ENCODE measurements at places on chromosomes 2 and 18.

DNA sequence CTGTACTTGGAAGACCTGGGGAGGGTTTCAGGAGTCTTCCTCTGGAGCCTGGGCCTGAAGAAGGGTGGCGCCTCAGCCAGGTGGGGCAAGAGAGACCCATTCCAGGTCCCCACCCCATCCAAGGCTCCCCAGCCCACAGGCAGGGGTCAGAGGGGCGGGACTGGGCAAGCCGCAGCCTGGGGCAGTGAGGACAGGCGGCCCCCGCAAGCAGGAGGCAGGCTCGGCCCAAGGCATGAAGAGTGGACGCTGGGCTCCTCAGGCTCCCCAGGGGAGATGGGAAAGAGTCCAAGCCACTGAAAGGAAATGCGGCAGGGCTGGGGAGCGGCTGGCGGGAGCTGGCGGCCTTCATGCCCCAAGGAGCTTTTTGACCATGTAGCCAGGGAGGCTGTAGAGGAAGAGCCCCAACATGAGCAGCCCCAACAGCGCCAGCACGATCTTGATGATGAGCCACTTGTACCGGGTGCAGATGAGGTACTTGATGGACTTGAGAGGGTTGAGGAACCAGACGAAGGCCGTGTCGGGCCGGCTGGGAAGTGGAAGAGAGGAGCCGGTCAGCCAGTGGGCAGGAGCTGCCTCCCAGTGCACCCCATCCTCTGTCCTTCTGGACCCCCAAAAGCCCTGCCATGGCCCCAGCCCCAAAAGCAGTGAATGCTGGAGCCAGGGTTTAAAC lies 20.1 kb downstream of the OTOF start:
- no peak for DNase-seq

GRCh38 chr2:237943395-237944094 lies 23.3 kb upstream of the UBE2F start:
- no peak for DNase-seq

DNA sequence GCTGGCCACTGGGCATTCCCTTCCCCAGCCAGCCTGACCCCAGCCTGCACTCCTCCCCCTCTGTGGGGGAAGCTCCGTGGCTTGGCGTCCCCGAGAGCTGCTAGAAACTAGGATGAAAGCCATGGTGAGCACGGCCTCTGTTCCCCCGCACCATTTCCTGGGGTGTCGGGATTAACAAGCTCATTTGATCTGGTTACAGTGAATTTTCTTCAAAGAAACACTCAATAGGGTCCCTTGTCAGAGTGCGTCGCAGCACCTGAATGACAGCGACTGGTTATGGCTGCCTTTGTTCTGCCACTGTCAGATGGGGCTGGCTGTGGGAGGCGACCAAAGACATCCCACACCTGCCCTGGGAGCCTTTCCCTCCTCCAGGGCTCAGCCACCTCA lies 7.7 kb upstream of the ALPI start:
- no peak for DNase-seq

GRCh38 chr2:199460101-199460671 lies 2.4 kb upstream of the SATB2 start:
- no peak for DNase-seq

DNA sequence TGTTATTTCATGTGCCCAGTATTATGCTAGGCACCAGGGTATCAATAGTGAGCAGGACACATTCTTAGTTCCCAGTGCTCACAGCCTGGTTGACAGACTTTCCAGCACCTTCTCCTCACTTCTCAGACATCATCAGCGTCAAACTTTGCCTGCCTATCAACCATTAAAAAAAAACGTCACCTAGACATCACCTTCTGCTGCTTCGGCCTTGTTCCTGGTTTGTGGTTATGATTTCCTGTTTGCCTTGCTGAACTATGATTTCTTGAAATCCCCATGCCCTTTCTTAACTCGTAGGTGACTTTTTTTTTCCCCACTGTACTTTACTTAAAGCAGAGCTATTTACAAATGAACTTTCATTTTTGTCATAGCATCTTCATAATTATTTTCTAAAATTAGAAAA lies 60.4 kb upstream of the NABP1 start:
- DNase-seq = no peak

DNA sequence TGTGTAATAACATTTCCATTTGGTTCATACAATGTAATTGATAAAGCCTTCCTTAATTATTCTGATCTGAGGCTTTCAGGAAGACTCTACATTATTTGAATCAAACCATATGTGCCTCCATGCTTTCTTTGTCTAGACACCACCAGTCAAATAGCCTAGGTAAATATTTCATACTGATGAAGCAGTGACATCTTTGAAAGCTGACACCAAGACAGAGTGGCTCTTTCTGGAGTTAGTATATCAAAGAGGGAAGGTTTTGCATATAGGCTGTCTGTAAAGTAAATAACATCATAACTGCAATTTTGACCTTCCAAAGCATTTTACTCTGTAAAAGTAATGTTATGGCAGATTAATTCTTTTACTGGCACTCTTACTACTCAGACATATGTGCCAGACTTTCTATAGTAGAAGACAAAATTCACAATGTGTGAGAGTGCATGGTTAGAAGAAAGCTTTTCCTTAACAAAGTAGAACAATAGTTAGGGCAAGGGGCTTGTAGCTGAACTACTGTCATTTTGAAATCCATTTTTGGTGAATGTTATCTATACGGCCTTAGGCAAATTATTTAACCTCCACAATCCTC lies 177.3 kb downstream of the ERBB4 start:
- DNase-seq = no peak

DNA sequence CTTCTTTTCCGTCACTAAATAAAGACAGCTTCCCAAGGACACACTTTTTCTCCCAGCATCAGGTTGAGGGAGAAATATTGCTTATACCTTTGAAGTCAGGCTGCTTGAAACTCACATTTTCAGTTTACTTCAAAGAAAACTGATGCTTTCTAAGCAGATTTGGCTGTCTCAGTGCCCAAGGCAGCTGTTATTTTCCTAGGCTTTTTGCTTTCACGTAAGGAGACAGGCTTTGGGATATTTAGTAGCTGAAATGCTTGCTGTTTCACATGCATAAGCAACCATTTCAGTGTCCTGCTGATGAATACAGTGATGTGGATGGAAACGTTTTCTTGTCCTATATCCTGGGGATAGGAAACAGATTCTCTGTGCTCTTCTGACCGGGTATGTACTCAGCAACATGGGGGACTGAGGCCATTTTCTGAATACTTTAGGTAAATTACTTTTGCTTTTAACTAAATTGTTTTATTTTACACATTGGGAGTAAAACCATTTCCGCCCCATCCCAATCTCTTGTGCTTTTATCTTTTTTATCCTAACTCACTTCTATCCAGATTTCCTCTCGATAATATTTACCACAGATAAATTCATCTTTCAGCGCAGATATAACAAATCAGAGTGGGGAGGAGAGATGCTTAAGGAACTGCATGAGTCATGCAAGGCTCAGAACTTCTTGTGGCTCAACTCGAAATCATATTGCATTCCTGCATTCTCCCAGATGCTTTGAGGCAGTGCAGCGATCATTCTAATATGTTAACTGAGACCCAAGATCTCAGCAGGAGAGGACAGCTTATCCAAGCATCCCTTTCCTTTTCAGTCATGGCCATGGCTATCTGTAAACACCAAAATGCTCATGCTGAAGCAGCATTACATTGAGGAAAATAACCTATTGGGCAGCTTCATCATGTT lies 22.2 kb downstream of the GALR1 start:
- no peak for DNase-seq

DNA sequence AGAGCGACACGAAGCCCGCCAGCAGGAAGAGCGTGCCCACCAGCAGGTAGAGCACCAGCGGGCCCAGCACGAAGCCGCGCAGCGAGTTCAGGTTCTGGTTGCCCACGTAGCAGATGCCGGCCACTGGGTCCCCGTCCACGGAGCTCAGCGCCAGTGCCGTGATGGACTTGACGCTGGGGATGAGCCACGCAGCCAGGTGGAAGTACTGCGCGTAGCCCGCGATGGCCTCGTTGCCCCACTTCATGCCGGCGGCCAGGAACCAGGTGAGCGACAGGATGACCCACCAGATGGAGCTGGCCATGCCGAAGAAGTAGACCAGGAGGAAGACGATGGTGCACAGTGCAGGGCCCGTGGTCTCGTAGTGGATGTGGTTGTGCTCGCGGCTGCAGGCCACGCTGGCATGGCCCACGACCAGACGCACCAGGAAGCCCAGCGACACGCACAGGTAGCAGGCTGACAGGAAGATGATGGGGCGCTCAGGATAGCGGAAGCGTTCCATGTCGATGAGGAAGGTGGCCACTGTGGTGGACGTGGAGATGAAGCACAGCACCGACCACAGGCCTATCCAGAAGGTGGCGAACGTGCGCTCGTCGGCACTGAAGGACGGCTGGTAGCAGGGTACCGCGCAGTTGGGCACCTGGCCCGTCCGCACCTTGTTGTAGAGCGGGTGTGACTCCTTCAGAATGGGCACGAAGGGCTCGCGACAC lies 2.1 kb downstream of the FZD5 start:
- no peak for DNase-seq

- no peak for DNase-seq
Measured at GRCh38 chr2:190598621-190599020, 50.3 kb upstream of the NAB1 start.

Measured in neural crest cell (in vitro differentiated cells).